Fibroblast of skin of right biceps (primary cell): ENCODE measurements at places on chromosomes 6 and 20.

DNA sequence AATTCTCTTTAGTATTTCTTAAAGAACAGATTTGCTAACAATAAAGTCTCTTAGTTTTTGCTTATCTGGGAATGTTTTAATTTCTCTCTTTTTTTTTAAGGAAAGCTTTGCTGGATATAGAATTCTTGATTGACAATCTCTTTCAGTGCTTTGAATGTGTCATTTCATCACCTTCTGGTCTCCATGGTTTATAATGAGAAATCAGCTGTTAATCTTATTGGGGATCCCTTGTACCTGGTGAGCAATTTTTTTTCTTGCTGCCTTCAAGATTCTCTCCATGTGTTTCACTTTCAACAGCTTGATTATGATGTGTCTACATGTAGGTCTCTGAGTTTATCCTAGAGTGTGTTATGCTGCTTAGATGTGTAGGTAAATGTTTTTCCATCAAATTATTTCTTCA lies 16.4 kb upstream of the PSMF1 start:
- DNase-seq, result no peak

DNA sequence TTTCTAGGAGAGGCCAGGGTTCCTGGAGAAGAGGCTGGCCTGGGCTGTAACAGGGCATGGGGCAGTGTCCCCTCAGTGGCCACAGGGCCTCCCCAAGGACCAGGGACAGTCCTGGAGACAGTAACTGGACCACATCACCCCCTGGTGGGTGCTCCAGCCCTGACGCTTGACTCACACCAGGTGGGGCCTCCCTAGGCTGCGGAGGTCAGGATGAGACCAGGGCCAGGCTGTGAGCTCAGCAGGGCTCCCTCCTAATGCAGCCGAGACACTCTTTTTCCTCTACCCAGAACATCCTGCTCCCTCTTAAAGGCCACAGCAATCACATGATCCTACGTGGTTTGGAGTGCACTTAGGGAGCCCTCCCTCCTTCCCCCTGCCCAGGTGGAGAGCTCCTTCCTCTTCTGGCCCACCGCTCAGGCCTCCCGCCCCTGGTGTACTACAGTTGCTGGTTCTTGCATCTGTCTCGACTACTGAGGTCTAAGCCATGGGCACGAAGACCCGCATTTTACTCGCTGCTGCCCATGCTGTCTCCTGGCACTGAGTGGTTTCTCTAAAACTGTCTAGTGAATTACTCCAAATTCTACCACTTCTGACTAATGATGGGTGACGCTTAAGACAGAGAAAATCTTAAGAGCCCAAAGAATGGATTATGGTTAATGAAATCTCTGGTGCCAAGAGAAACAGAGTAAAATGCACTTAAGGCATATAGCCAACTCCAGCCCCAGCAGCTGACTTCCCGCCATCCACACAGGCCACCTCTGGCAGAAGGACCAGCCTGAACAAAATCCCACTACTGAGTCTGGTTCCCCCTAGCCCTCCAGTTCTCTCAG lies 166.1 kb upstream of the CST7 start:
- DNase-seq, result no peak

DNA sequence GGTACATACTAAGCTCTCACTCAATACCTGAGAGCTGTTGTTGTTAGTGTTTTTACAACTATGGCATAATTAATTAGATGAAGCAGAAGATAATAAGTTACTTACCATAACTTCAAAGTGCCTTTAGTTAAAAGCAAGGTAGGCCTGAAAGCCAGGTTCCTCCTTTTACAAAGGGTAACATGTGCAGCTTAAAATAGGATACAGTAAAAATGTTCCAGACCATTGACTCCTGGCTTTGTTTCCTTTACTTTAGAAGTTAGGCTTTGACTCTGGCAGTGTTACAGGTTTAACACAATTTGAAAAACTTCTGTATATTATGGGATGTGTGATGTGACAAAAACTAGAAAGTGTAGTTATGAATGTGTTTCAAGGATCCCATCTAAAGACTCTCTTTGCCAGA lies 522.5 kb downstream of the EPM2A start:
- DNase-seq, result no peak

DNA sequence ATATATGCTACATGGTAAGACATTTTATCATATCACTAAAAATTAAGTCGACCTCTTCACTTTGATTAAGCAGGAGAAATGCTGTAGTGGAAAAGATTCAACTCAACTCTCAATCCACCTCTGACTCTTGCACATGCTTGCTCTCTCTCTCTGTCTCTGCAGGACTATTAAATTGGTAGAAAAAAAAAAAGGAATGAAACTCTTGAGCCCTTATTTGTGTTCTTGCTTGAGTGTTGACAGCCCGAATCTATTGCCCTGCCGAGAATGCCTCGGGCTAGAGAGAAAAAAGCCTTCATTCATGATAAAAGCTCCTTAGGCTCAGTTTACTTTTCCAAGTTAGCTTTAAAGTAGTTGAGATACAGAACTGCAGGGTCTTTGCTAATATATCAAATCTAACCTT lies 722.2 kb downstream of the PRKN start:
- no peak for DNase-seq

- no peak for DNase-seq
Observed at GRCh38 chr6:158856261-158856660, 37.1 kb upstream of the EZR start.

DNA sequence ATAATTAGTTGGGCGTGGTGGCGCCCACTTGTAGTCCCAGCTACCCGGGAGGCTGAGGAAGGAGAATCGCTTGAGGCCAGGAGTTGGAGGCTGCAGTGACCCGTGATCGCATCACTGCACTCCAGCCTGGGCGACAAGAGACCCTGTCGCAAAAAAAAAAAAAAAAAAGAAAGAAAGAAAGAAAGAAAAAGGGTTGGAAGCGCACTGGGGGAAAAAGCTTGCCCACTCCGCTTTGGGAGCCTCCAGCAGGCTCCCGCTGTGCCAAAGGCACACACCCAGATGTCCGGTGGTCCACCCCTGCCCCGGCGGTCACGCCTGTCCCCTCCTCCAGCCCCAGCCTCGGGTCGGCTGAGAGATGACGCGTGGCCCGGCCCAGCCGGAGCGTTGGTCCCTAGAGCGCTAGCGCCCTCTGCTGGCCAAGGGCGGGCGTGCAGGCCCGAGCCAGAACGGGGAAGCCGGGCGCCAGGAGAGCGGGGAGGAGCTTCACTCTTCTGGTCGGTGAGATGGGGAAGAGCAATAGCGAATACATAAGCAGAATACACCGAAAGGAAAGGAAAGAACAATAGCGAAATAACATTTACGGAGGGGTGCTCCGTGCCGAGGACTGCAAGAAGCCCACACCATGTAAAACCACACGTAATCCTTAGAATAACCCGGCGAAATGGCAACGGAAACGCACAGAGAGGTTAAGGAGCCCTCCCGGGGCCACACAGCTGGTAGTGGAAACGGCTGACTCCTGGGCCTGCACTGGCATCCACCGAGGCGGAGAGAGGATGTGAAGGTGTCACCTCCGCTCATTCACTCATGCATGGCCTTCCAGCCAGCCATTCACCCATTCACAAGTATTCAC lies 41.7 kb downstream of the UBE2V1 start:
- peak; percentile 75 for DNase-seq

DNA sequence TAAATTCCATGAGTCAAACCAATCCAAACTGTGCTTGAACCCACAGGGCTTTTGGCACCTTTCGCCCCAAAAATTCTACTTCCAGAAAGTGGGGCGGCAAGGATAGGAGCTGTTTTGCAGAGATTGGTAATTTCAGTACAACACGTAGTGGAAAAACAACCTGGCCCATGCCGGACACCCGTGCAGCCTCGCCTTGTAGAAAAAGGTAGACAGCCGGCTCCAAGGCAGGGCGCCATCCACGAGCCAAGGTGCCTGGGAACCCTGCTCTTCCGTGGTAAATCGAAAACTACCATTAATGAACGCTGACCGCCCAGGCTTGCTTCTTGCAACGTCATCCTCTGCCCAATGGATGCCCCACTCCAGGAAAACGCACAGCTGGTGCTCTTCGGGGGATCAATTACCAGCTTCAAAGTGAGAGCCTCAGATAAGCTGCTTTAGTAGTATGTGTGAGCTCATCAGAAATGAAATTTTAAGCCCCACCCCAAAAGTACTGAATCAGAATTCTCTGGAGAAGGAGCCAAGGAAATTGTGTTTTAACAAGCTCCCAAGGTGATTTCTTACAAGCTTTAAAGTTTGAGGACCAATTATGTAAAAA lies 1.8 kb downstream of the OOEP start:
- no peak for DNase-seq

DNA sequence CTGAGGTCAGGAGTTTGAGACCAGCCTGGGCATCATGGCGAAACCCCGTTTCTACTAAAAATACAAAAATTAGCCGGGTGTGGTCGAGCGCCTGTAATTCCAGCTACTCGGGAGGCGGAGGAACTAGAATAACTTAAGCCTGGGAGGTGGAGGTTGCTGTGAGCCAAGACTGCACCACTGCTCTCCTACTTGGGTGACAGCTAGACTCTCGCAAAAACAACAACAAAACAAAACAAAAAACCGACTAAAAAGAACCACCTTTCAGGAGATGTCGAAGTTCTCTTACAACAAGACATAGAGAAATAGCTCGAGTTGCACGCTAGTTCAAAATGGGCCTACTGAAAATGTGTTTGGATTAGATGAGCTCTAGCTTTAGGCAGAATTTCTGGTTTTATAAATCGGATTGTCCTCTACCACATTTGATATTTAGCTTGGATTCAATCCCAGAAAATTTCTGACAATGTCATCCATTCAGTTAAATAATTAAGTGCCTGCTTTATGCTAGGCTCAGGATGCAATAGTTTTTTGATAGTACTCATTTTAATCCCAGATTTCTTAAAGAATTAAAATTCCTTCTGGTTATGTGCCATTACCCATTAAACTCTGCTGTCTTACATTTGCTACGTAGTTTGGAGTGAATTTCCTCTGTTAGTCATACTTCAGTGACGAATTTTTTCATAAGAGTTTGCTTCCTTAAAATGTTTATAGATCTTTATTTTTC lies 137.5 kb upstream of the SHLD1 start:
- DNase-seq, result peak; percentile 57

GRCh38 chr6:107488174-107488874 lies 1.6 kb upstream of the SOBP start:
- DNase-seq, result no peak

- peak; percentile 39 for DNase-seq
Observed at GRCh38 chr20:23157734-23158133, 71.6 kb upstream of the CD93 start.

- DNase-seq, result peak; percentile 44
Observed at GRCh38 chr6:43708860-43709653, 21.5 kb upstream of the MRPS18A start.

DNA sequence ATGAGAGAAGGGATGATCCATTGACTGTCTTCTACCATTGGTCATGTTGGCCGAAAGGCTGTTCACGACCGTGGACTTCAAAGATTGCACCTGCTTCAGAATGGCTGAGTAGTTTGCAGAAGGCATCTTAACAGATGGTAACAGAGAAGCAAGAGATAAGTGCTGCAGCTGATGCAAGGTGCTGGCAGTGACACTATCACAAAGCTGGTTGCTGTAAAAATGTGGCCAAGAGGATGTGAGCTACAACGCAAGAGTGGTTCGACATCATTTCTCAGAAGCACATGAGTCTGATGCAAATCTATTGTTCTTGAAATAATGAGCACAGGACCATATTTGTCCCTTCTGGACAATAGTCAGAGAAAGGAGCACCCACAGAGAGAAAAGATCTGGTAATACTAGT lies 27.0 kb upstream of the ANKEF1 start:
- DNase-seq, result no peak

- no peak for DNase-seq
Observed at GRCh38 chr6:154619146-154619545, 108.7 kb upstream of the CNKSR3 start.

- DNase-seq, result no peak
Observed at GRCh38 chr20:17893445-17893844, 75.1 kb downstream of the SNX5 start.

GRCh38 chr20:58019850-58020625 lies 208.4 kb downstream of the ANKRD60 start:
- no peak for DNase-seq

GRCh38 chr6:44508646-44509045 lies 121.1 kb downstream of the CDC5L start:
- peak; percentile 75 for DNase-seq

DNA sequence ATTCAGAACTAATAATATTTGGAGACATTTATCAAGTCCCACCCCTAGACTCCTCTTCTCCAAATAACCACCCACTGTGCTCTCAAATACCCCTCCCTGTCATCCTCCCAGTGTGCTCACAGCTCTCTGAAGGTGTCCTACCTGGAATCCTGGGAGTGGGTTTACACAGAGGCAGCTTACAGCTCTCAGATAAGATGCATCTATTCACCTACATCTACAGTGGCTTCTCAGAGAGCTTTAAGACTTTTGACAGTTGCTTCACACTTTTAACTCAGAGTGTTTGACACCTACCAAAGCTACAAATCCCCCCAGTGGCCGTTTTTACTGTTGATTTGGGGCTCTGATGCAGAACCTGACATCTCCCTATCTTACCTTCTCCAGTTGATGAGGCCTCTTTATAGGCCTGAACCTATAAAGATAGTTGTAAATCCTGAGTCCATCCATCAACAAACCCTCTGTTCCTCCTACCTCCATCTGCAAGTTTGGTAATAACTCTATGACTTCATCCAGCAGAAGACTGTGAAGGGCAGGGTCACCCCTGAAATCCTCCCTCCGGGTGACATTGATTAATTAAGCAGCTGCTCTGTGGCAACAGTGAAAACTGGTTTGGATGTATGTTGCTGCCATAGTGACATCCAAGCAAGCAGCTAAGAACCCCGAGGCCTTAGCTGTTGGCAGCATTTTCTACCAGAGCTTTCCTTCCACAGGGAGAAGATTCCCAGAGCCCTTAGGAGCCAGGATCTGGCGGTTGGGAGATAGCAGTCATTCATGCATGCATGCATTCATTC lies 226.1 kb upstream of the RREB1 start:
- no peak for DNase-seq

- DNase-seq, result no peak
Observed at GRCh38 chr6:107943626-107944439, 14.2 kb downstream of the SEC63 start.

GRCh38 chr20:11000416-11000815 lies 326.6 kb upstream of the JAG1 start:
- DNase-seq, result no peak

DNA sequence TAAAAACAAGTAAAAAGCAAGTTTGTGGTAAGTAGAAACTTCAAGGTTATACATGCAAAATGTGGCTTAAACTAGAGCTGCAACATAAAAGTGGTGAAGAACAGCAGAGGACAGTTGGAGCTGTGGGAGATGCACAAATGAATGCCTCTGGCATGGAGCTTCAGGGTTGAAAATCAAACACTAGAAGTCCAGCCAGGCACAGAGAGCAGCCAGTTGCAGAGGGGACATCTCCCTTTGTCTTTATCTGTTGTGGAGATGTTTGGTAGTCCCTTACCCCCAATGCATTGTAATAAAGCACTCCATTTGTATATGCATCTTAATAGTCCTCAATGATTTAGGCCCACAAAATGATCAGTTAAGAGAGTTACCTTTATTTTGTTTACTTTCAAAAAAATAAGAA lies 73.1 kb upstream of the C20orf144 start:
- no peak for DNase-seq

- peak; percentile 53 for DNase-seq
Observed at GRCh38 chr6:37862992-37863391, 43.5 kb downstream of the ZFAND3 start.
